Activated CD4-positive, alpha-beta T cell treated with anti-CD3 and anti-CD28 coated beads for 48 hours (primary cell): ENCODE measurements at places on chromosomes 12 and 14.

DNA sequence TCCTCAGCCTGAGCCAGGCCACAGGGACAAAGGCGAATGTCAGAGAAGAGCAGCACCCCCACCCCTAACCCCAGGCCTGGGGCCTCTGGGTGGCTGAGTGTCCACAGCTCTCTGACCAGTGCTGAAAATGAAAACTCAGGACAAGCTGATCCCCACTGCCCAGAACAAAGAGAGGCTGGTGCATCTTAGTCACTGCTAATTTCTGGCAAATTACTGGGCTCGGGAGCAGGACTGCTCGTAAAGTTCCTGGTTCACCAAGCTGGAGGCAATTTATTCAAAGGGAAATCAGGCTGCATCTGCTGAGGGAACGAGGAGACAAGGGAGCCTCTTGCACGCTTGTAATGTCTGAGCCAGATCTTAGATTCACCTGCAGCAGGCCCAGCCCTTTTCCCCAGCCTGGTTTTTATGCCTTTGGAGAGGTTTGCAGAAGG is 43.2 kb downstream of the CALM1 start:
- no peak for DNase-seq

DNA sequence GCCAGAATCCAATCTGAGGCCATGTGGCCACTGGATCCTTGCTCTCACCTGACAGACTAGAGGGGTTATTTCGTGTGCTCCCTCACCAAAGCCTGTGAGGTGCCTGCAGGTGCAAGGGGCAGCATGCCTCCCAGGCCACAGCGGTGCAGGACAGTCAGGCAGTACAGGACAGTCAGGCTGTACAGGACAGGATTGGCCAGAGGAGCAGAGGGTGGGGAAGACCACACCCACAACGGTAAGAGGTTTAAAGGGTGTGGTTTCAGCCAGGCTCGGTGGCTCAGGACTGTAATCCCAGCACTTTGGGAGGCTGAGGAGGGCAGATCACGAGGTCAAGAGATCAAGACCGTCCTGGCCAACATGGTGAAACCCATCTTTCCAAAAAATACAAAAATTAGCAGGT is 3.1 kb upstream of the BRF1 start:
- no peak for DNase-seq

DNA sequence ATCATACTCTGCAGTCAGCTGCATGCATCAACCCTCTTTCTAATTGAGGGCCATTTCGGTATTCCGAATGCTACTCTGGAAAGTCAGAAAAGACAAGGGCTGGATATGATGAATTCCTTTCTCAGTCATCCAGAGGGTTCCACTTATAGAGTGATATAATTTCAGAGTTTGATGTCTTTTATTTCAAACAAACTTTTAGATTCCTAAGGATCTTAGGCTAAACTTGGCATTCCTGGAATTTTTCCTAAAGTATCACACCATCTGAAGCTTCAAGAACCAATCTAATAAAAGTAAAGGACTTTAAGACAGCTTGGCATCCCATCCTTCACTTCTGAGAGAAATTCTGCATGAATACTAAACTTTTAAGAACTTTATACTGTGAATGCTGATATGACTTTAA is 69.3 kb upstream of the KCNJ8 start:
- no peak for DNase-seq

DNA sequence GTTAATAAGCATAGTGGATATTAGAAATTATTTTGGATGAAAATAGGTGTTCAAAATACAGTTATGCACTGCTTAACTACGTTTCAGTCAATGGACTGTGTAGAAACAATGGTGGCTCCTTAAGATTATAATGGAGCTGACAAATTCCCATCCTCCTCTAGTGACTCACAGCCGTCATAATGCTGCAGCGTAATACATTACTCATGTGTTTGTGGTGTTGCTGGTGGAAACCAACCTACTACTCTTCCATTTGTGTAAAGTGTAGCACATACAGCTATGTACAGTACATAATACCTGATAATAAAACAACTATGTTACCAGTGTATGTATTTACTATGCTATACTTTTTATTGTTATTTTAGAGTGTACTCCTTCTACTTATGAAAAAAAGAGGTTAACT is 111.2 kb upstream of the TMCC3 start:
- DNase-seq, result peak; percentile 15

DNA sequence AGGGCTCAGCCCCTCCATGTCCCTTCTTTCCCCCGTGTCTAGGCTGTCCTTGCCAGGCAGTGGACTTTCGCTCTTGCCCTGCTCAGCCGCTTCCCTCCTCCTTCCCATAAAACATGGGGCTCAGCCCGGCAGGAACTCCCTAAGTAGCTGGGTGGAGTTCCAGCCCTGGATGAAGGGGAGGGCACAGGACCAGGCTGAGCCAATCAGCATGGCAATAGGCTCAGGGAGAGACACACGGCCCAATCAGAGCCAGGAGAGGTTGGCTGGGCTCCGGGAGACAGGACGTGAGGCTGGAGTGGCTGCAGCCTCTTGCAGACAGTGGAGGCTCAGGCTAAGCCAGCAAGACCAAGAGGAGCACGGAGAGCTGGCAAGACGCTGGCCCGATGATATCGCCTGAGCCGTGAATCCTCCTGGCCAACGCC is 54.3 kb downstream of the GALNT9 start:
- no peak for DNase-seq

- no peak for DNase-seq
Measured at GRCh38 chr12:64160711-64161060, 61.4 kb downstream of the KICS2 start.

GRCh38 chr12:522692-523378 is 63.1 kb downstream of the B4GALNT3 start:
- no peak for DNase-seq

- DNase-seq, result no peak
Measured at GRCh38 chr12:54019091-54019811, 9.0 kb upstream of the HOXC6 start.

- no peak for DNase-seq
Measured at GRCh38 chr12:110649341-110649847, 35.5 kb downstream of the TCTN1 start.

DNA sequence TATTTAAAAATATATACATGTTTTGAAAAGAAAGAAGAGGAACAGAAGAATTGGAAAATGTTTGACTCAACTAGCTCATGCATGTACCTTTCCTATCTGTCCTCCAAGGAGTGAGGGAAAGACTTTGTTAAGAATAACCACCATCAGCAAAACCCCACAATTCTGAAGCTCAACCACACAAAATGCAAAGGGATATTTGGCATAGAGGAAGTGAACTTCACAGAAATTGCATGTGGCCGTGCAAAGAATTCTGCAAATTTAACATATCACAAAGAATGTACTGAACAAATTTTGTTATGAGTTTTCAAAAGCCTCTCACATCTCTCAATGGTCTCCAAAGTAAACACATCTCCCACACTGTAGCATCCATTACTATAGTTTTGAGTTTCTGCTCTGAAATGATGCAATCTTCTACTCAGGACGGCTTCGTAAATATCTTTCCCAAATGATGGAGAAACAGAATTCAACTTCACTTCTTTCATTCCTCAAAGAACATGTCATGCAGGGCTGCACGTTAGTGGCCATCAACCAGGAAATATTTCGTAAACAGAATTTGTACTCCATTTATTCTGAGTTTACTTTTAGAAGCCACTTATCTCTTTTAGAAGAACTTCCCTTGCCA is 17.6 kb downstream of the DUSP6 start:
- DNase-seq, result no peak

GRCh38 chr12:6337958-6338433 is 3.9 kb downstream of the TNFRSF1A start:
- DNase-seq, result no peak

GRCh38 chr12:46110928-46111699 is 120.7 kb upstream of the SCAF11 start:
- no peak for DNase-seq

GRCh38 chr14:61561657-61562276 is 133.5 kb upstream of the HIF1A start:
- DNase-seq, result no peak

DNA sequence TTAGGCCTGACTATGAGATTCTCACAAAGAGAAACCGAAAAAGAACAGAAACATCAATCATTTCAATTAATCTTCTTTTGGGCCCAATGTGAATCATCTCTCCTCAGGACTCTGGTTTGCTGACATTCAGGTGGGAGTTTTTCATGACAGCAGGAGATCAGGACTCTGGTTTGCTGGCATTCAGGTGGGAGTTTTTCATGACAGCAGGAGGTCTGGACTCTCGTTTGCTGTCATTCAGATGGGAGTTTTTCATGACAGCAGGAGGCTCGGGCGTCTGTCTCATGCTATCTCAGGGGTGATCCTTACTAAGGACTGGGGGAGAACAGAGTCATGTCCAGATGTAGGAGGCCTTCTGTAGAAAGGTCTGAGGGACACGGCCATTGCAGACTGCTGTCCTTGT is 40.1 kb upstream of the PARP11 start:
- peak; percentile 34 for DNase-seq

DNA sequence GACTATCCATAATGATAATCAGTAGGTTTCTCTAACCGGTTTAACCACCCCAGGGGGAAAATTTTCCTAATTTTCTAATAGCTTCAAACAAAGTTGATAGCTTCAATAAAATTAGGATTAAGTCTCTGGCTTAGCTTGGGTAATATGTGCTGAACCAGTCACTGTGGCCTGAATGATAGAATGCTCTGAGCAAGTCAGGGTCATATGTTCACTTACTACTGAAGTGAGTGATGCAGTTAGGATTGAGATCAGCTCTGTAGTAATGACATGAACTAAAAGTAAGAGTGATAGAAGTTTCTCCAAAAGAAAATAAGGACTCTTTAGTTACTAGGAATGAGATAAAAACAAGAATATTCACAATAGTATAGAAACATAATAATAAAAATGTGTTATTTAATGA is 32.6 kb downstream of the ETNK1 start:
- no peak for DNase-seq

GRCh38 chr12:56520048-56520447 is 1.6 kb upstream of the RBMS2 start:
- DNase-seq, result no peak

DNA sequence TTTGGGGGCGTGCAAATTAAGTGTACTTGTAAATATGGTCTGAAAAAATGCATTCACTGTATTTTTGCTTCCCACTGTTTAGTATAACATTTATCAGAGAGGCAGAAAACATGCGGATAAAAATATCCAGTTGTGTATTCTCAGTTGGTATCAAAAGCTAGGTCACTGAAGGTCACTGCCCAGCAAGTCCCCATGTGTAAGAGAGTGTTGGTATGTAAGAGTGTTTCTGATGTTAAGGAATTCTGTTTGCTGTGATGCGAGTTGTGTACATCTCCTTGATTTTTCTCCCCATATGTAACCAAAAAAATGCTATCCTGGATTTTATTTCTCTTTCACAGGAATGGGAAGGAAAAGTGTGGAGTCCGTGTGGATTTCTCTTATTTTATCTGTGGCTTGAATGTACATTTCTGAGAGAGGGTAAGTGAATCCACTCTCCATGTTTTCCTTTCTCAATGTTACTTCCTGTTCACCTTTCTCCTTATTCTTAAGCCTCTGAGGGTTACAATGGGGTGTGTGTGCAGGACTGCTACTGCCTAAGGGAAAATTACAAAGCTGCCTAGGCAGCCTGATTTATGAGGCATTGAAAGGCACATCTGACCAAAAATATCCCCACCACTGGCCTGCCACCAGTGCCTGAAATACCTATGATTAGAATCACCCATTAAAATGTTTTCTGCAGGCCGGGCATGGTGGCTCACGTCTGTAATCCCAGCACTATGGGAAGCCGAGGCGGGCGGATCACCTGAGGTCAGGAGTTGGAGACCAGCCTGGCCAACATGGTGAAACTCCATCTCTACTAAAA is 97.9 kb upstream of the USP44 start:
- DNase-seq, result no peak

DNA sequence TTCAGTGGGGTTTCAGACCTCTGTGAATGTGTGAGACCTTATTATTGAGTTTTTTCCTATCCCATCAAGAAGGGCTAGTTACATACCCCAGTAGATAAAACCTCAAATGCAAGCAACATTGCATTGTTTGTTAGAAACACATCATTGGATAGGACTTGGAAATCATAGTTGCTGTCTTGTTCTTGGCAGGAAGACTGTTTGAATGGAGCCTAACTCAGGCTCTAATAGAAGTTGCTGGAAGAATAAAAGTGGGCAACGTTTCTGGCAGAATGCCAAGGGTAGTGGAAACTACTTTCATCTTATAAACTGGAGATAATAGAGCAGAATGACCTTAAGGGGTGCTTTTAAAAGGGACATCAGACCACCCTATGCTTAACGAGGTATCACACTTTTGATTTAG is 9.9 kb upstream of the PTHLH start:
- DNase-seq, result no peak

GRCh38 chr12:3155702-3156370 is 78.7 kb downstream of the TSPAN9 start:
- DNase-seq, result no peak

DNA sequence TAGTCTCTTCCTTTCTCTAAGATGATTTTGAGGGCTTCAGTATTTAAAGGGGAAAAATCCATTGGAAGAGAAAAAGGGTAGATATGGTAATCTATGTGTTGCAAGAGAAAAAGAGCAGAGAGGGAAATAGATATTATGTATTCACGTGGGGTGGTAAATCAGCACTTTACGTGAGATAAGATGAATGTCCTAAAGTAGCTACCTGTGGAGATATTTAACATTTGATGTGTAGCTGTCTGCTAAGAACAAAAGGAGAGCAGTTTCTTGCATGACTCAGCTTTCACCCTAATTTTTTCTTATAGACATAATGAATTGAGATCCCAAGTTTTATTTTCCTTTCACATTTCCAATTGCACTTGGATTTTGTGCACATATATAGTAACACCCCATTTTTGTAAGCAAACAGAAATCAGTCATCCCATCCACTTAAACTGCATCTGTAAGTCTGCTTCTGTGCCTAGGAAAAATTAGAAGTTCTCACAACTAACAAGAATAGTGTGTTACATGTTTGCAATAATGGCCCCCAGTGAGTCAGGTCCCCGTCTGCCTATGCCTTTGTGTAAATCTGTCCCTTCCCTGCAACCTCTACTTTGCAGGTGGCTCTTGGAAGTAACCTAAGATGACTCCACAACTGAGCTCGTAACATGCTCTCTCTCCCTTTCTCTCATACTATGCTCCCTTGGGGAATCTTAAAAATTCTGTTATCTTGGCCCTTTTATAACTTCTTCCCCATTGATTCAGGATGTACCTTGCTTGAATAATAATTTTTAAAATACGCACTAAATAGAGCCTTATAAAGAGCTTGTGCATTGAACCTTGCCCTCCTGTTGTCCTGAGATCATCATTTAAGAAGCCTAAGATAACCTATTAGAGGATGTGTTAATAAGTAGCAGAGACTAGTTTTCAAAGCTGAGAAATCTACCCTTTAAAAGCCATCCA is 3.7 kb downstream of the TMTC3 start:
- no peak for DNase-seq

GRCh38 chr14:104923640-104924420 is 849 bp upstream of the PLD4 start:
- DNase-seq, result no peak

- no peak for DNase-seq
Measured at GRCh38 chr14:23013054-23013748, 3.3 kb upstream of the C14orf93 start.

GRCh38 chr14:95398630-95399547 is 79.2 kb upstream of the CLMN start:
- DNase-seq, result no peak
